ENCODE measurements at places on chromosomes 7 and 10.
A peak's percentile ranks its signal among the peaks of the same experiment; 100 is the strongest.

DNA sequence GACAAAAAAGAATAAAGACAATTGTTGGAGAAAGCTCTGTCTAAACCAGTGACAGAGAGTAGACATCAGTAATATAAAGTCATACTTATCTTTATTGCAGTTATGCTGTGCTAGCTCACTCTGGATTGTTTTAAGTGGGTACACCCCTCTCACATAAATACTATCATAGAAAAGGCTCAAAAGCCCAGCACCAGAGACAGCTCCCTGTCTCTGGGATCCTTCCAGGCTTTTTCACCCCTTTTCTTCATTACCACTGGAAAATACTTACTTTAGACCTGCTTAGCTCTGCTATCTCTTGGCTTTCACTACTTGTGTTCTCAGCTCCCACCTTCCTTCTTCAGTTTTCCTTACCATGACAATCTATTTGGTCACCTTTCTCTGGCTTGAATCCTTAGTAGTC is 259.1 kb upstream of the MINDY3 start:
- H3K27me3 ChIP-seq = peaks cover 3% of the 10 kb centered on the region
- H3K4me1 ChIP-seq = no peaks in the 10 kb centered on the region
- H3K4me3 ChIP-seq = no peak overlapping the region
- H3K36me3 ChIP-seq = no peaks in the 10 kb centered on the region
- H3K27ac ChIP-seq = no peak overlapping the region

DNA sequence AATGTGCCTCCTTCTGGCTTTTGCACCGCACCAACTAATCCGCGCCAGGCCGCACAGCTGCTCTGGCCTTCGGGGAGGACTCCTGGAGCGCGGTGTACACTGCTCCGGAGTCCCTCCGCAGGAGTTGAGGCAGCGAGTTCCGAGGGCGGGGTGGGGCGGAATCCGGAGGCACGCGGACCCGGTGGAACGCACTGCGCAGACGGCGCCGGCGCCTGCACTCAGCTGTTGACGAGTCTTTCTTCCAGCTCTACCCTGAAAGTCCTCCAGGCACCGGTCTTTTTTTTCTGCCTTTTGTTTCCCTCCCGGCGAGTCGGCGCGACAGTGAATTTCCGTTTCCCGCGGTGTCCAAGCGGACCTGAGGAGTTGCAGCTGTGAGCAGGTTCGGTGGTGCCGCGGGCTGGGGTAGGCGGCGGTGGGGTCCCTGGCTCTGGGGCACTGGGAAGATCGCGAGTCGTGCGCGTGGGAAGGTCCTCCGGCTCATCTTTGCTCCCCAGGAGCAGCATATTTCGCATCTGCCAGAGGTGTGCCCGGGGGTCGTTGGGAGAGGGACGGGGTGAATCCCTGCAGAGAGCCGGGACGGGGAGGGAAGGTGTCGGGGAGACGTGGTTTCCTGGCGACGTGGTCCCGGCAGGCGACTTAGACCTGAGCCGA is 44.1 kb downstream of the SFTPD start:
- peak overlapping the region; percentile 97 for H3K4me3 ChIP-seq
- H3K4me1 ChIP-seq = no peaks in the 10 kb centered on the region
- no peaks in the 10 kb centered on the region for H3K36me3 ChIP-seq
- peak overlapping the region; percentile 61 for H3K27ac ChIP-seq
- DNase-seq = peak; percentile 72

DNA sequence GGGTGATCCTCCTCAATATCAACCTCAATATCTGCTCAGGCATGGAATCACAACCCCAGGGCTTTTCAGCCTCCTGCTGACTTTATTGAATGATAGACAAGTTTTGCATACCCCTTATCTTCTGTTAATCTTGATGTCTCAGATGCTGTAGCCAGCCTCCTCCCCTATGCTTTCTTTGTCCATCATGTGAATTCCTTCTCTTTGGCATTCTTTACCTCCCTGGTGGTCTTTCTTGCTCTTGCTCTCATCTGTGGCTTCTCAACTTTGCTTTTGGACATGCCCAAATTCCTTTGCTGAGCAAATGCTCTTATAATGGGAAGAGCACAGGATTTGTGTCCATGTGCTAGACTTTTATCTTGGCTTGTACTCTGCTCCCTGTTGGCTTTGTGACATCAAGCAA is 73.4 kb upstream of the FAM13C start:
- H3K4me3 ChIP-seq = no peak overlapping the region
- no peak overlapping the region for H3K27ac ChIP-seq
- no peaks in the 10 kb centered on the region for H3K27me3 ChIP-seq
- no peaks in the 10 kb centered on the region for H3K4me1 ChIP-seq
- no peak for DNase-seq
- H3K36me3 ChIP-seq = no peaks in the 10 kb centered on the region

DNA sequence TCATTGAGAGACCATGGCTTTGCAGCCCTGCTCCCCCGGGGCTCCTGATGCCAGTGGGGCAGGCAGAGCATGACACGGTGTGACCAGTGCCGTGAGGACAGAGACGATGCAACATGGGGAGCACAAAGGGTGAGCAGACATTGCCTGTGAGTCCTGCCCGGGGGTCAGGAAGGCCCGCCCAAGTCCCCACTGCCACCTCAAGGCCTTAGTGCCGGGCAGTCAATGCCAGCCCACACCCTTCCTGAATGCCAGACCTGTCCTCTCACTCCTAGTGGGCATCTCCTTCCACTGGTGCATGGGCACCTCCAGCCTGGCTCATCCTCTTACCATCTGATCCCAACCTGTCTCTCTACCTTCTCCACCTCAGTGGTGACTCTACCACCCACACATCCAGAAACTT is 157.9 kb upstream of the ZMIZ1 start:
- H3K27ac ChIP-seq = no peak overlapping the region
- peaks cover 3% of the 10 kb centered on the region for H3K4me1 ChIP-seq
- no peak for DNase-seq

GRCh38 chr10:3407208-3407607 is 234.6 kb upstream of the PITRM1 start:
- no peaks in the 10 kb centered on the region for H3K4me1 ChIP-seq
- no peak overlapping the region for H3K4me3 ChIP-seq

DNA sequence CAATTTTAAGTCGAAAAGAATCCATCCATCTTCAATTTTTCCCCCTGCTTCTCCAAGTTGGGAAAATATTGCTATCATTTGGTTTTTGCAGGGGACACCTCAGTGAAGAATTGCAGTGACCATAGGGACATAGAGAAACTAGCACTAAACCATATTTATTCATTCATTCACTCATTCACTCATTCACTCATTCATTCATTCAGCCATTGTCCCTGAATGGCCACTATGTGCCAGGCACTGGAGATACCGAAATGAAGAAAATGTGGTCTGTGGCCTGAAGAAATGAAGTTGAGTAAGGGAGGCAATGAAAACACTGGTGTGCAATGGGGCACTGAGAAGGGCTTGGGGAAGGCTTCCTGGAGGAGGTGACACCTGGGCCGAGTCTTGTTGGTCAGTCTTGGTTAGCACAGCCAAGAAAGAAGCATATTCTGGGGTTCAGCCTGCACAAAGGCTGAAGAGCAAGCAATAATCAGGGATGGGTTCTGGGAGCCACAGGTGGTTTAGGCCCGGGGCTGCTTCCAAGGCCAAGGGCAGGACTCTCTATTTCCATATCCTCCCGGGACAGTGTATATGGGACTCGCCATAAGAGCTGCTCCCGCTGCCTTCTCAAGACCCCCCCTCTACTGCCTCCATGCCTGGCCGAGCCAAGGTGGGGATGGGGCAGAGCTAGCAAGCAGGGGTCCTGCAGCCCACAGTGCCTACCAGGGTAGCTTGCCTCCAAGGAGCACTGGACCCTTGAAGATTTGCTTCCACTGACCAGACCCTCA is 25.5 kb upstream of the C10orf105 start:
- no peak overlapping the region for H3K27ac ChIP-seq
- H3K4me1 ChIP-seq = peaks cover 22% of the 10 kb centered on the region
- H3K4me3 ChIP-seq = no peak overlapping the region
- H3K27me3 ChIP-seq = no peaks in the 10 kb centered on the region
